Bronchus fibroblast of lung (primary cell): ENCODE measurements at places on chromosomes 6 and 20. TPM values are rescaled to one million over a fixed set of nuclear protein-coding genes. Genes with fewer than 3 reads are reported as not detected.

Gene GABRR1
- total RNA-seq, result not detected in 2 replicates

Gene CRYBG1
- 8.0 and 8.2 TPM in 2 replicates for total RNA-seq

Gene CFAP61
- total RNA-seq, result not detected in 2 replicates

Gene RNF217
- 3.4 and 6.4 TPM in 2 replicates for total RNA-seq

Gene AVP
- not detected in 2 replicates for total RNA-seq

Gene BHLHE23
- total RNA-seq, result not detected in 2 replicates
